ENCODE measurements at places on chromosomes 3 and 15. TPM values are rescaled to one million over a fixed set of nuclear protein-coding genes. Genes with fewer than 3 reads are reported as not detected.

Gene CD200R1
- total RNA-seq: 0.09 TPM

Gene MRAS
- total RNA-seq: 9.3 TPM

Gene GLDN
- total RNA-seq: not detected

Gene TRIM42
- not detected for total RNA-seq

Gene CACNA1D
- 1.2 TPM for total RNA-seq

Gene ATP8B4
- 0.67 TPM for total RNA-seq

Gene HGD
- total RNA-seq: 17.6 TPM

Gene RNU5B-1
- not detected for total RNA-seq

Gene KNG1
- total RNA-seq: not detected

Gene GOLGA8H
- total RNA-seq: 2.4 TPM

Gene ALG1L2
- total RNA-seq: not detected

Gene SLC28A1
- total RNA-seq: 0.05 TPM
